ENCODE measurements at places on chromosomes 2 and 18.

- DNase-seq, result no peak
Observed at GRCh38 chr2:61456746-61457420, 14.0 kb downstream of the USP34 start.

DNA sequence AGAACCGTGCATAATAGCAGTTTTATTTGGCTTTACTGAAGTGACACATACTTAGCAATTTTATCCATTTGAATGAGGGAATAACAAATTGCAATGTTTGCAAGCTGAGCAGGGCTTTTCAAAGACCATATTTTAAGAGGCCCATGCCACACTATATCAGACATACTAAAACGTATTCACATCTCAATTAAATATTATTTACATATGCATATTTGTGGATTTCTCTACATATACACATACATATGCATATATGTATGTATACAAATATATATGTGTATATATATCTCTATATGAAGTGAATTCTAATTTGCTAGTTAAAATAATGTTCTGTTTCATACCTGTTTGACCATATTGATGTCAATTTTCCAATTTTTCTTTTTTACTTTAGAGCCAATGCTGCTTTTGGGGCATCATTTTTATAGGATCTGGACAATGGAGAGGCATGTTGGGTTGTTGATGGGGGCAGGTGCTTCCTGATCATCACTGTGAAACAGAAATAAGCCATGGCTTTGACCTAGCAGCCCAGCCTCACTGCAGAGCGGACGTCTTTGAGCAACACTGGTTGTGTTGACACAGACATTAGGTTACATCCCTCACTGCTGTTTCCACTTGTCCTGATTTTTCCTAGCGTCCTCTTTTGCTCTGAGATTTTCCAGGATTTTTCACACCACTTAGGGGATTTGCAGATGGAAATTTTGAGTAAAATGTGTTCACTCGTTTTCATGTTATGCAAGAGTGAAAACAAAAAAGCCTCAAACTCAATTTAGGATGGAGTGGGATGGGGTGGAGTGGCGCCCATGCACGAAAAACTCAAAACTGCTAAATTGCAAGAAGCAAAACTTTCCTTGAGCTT is 56.9 kb downstream of the RDH14 start:
- DNase-seq, result no peak

DNA sequence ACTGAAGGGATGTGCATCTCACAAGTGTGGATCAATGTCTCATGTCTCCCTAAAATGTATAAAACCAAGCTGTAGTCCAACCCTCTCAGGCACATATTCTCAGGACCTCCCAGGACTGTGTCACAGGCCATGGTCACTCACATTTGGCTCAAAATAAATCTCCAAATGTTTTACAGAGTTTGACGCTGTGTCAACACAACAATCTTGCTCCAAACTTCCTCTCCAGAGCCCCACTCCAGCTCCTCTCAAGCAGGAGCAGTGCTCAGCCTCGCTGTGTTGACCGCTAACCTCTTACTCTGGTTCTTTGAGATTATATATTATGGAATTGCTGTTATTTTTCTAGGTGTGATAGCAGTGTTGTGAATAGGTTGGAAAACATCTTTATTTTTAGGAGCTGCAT is 56.2 kb downstream of the CYP27C1 start:
- DNase-seq, result no peak

DNA sequence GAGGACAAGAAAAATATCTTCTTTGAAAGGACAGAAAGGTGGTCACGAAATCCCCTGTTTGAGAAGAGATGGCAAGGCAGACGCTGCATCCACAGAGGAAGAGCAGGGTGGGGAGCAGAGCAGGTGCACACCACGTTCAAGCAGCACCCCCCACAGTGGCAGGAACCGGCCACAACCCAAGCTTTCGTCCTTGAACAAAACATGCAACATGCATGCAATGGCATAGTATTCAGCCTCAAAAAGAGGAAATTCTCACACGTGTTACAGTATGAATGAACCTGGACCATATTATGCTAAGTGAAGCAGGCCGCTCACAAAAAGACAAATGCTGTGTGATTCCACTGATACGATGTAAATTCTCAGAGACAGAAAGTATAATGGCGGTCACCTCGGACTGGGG is 51.4 kb downstream of the CMPK2 start:
- no peak for DNase-seq

- no peak for DNase-seq
Observed at GRCh38 chr2:155310589-155310988, 612.1 kb downstream of the KCNJ3 start.

- no peak for DNase-seq
Observed at GRCh38 chr2:218422403-218423086, 3.6 kb downstream of the VIL1 start.

DNA sequence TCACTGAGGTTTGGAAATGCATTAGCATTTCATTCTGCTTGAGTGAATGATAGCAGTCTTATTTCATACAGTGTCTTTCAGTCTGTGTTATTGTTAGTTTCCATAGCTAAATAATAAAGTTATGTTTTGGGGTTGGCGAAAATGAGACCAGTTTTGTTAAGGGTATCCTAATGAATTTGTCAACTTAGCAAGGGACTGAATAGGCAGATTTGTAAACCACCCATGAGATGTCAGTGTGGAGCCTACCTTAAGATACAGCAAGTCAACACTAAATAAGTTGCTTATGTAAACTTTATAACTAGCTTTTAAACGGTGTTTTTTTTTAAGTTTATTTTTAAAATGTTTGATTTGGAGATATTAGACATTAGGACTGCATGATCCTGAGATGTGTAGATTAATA is 11.9 kb downstream of the NAPG start:
- DNase-seq, result no peak

GRCh38 chr2:135799738-135800137 is 37.2 kb downstream of the LCT start:
- DNase-seq, result no peak

DNA sequence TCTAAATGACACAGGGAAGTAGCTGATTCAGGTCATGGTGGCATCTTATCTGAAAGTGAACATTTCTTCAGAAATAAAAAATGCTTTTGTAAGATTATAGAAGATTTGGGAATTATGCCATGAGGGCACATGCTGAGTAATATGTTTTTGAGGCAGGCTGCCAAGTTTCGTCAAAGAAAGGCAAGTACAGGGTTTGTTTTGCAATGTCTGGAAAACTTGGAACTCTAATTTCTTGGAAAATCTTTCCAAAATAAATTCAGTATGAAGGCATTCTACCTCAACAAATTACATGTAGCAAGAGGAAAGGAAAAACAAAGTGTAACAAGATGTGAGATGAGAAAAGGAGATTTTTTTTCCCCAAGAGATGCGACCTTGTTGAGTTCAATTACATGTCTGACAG is 167.7 kb downstream of the PLCL1 start:
- DNase-seq, result no peak

DNA sequence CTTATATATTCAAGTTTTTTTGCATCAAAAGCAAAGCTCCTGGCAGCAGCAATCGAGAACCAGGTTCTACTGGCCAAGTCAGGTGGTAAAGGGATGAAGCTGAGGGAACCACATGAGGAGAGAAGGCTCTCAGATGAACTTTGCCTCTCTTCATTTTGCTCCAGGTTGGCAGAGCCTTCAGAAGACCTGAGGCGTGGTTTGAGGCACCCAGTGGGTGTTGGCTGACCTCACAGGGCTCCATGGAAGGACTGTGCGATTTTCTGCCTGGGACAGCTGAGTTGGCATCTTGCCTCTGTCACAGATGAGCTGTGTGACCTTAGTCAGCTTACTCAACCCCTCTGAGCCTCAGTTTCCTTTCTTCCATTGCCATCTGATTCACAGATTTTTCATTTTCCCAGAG is 89.0 kb downstream of the INSIG2 start:
- DNase-seq, result no peak

- DNase-seq, result no peak
Observed at GRCh38 chr18:48131042-48131441, 200.6 kb upstream of the SMAD2 start.

- no peak for DNase-seq
Observed at GRCh38 chr2:215929602-215930335, 83.6 kb downstream of the MREG start.

- no peak for DNase-seq
Observed at GRCh38 chr2:202133200-202133908, 60.3 kb downstream of the KIAA2012 start.

DNA sequence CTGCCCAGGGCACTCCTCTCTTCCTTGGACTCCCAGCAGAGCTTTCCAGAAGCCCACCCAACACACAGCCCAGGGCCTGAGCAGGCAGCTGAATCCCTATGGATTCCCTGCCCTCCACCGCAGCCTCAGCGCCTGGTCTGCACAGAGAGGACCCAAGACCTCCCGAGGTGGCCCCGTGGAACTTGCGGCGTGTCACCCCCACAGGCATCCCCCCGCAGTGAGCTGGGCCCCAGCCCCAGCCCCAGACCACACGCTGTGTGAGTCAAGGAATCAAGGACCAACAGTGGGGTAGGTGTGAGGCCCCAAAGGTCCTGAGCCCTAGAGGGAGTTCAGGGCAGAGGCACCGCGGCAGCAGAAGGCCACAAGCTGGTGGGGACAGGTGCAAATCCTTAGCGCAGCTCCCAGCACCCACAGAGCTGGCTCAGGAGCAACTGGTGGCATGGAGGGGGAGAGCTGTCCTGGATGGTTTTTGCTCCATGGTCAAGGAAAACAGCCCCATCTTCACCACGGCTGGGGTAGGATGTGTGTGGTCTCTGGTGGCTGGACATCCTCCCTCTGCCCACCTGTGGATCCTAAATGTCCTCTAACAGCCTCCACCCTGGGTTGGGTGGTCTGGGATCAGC is 8.5 kb downstream of the HS6ST1 start:
- no peak for DNase-seq

- no peak for DNase-seq
Observed at GRCh38 chr18:2716394-2717326, 61.1 kb downstream of the SMCHD1 start.

DNA sequence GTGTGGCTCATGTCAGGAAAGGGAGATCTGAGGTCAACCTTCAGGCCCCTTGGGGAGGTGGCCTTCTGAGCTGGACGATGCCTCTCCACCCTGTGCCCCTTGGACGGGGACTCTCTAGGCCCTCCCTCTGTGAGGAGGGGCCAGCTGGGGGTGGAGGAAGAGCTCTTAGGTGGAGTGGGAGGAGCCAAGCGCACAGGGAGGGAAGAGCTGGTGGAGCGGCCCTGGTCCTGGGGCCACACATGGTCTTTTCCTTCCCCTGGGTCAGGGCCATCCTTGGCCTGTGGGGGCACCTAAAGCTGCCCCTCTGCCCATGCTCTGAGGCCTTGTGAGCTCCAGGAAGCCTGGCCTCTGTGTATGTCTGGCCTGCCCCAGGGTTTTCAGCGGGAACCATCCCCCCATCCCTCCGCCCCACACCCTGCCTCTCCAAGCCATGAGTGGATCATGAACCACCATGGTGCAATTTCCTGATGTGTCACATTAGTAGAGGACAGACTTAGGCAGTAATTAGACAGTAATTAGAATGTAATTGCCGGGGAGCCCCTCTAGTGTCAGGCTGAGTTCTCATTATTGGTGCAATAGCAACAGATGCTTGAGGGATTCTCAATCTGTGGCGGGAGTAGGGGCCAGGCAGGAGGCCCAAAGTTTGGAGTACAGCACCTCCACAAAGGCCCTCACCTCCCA is 63.0 kb downstream of the GLI2 start:
- no peak for DNase-seq

DNA sequence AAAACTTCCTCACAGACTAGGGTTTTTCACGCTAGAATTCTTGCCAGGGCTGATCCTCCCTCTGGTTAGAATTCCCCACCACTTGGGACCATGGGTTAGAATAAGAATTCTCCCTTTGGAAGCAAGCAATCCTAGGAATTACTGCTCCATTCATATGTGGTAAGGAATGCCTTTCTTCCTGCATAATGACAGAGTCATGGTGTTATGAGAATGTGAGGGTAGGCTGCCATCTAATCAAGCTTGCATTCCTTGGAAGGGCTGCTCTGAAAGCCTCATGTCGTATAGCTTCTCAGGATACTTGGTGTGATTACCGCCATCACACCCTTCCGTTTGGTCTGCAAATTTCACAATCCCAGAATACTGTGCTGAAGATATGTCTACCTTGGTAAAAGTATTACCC is 1282.4 kb upstream of the PIK3C3 start:
- DNase-seq, result no peak

- no peak for DNase-seq
Observed at GRCh38 chr18:6782861-6783260, 53.3 kb downstream of the ARHGAP28 start.

GRCh38 chr2:10369269-10370255 is 66.9 kb downstream of the HPCAL1 start:
- DNase-seq, result no peak

DNA sequence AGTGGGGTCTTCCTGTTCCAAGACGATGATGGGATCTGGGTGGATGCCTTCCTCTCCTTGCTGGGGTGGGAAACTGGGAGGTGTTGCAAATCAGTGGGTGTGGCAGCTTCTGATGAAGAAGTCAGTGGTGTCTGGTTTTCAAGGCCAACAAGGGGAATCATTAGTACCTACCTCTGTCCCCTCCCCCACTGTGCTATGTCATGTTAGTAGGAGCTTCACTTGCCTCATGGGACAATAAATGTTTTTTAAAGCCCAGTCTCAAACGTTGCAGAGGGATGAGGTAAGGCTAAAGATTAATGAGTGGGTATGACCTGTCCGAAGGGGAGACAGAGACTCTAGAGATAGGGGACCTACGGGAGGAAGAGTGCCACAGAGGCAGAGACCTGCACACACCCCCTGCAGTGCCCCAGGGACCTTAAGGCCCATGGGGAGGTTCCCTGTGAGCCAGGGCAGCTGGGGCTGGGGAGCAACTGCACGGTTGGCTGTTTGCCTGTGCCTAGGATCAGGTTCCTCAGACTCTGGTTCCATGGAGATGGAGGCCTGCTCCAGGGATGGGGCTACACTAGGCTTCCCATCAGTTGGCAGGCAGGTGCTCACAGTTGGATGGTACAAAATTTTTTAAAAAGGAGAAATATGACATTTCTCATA is 37.8 kb upstream of the SLC1A4 start:
- no peak for DNase-seq

DNA sequence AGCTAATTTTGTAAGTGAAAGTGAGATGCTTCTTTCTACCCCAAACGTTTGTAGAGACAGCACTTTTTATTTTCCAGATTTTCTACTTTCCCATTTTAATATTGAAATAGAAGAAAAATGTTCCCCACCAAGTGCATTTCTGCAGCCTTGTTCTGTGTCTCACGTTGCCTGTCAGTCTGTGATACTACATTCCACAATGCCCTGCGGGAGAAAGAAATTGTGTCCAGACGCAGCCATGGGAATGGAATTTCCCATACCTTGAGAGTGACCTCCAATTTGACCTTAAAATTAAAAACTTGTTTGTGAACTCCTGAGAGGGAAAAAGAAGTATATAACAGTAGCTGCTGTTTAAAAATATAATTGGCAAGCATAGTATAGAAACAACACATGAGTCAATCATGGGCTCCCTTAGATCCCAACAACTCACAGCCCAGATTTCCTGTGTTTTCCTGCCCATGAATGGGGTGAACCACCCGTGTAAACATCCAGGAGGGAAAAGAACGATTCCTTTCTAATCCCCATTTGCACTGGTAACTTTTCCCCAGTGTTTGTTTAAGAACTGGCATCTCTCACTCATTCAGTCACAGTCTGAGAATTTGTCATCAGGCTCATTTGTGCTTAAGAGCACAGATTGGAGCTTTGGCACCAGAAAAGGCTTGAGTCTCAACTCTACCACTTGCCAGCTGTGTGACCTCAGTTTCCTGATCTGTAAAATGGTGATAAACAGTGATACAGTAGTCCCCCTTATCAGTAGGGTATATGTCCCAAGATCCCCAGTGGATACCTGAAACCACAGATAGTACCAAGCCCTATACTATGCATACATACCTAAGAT is 166.1 kb upstream of the ZNF521 start:
- no peak for DNase-seq
